ENCODE measurements at places on chromosomes 2 and 18. TPM values are rescaled to one million over a fixed set of nuclear protein-coding genes. Genes with fewer than 3 reads are reported as not detected.

DNA sequence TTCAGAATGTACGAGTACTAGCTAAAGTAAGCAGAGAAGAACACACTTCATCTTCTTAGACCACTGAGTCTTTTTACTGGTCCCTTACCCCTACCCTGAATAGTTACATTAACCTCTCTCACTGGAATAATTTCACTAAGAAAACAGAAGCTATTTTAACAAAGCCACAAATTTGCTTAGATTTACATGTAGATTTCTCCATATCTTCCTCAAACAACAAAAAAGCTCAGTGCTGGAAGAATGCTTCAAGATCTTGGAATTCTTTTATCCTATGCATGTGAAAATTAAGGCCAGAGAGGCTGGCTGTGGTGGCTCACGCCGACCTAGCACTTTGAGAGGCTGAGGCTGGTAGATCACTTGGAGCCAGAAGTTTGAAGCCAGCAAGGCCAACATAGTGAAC is 35.2 kb downstream of the MOGAT1 start:
- no peak for DNase-seq

DNA sequence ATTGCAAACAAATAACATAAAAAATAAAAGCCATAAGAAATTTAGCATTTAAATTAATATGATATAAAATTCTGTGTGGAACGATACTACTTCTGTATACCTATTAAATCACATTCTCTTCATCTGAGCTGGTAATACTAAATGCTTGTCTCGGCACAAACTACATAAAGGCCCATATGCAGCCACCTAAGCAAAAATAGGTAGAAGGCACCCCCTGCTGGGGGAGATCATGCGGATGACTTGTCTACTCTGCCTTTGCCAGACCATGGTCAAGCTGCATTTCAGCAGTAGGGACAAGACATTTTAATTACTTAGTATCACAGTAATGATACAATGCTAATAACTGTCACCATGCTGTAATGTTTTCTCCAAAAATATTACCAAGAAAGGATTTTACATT is 108.0 kb downstream of the CDH19 start:
- peak; percentile 31 for DNase-seq

DNA sequence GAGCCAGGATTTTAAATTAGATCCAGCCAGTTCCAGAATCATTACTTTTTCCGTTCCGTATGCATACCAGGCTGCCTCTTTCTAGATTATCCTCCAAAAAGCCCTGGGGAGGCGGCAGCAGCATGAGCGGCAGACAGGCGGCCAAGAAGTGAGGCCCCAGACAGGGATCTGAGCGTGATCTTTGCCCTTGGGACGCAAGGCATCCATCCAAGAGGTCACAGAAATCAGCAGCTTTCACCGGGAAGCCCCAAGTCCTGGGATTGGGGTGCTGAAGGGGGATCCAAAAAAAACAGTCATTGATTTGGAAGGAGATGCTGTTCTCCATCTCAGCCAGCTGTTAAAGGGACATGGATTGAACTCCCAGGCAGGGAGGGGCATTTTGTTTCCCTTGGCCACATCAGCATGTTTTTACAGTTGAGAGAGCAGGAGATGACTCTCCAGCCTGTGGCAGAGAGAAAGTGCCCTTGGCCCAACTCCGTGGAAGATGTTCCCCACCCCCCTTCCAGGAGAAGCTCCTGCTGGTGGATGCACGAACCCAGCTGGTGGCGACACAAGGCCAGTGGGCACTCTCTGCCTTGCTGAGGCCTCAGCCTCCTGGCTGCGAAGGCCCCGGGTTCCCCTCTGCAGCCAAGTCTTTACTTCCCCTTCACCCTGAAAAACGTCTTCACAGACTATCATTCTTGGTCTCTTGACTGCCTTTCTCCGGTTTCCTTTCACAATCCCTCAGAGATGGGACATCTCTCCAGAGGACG is 265.6 kb downstream of the ANAPC1 start:
- DNase-seq, result no peak

DNA sequence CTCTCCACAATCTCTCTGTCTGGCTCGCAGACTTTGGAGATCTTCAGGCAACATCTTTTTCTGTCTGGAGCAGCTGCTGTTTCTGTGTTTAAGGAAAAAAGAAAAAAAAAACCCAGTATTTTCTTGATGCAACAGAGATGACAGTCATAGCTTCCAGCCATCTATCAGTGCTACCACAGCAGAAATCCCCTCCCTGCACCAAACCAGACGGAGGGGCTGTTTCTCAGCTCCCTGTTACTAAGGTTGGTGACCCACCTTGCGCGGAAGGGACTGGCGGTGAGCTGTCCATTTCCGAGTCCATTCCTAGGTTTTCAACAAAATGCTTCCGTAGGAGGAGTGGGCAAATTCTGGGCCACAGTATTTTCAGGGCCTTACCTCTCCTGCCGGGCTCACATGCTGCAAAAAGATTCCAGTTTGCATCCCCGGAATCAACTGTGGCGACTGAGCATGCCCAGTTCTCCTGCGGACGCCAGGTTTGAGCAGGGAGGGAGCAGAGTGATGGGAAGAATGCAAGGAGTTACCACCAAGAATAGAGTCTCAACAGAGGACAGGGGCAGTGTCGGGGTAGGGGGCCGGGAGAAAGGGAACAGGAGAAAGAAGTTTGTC is 1.2 kb downstream of the SLC4A10 start:
- DNase-seq, result no peak

DNA sequence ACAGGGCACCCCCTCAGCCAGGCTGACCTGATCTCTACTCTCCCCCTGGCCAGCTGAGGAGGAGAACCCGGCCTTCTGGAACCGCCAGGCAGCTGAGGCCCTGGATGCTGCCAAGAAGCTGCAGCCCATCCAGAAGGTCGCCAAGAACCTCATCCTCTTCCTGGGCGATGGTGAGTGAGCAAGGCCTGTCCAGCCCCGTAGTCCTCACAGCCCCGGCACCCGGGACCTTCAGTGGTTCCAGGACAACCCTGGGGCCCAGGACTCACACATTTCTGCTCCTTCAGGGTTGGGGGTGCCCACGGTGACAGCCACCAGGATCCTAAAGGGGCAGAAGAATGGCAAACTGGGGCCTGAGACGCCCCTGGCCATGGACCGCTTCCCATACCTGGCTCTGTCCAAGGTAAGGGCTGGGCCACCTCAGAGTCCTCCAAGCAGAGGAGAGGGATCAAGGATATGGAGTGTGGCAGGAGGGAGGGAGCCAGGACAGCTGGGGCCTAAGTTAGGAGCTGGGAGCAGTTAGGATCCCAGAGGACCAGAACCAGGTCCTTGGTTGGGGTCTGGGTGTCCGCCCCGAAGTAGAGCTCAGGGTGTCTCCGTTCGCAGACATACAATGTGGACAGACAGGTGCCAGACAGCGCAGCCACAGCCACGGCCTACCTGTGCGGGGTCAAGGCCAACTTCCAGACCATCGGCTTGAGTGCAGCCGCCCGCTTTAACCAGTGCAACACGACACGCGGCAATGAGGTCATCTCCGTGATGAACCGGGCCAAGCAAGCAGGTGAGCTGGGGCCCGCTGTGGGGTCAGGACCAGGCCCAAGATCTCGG is 555 bp downstream of the ALPI start:
- no peak for DNase-seq

- DNase-seq, result no peak
Measured at GRCh38 chr2:118388771-118389170, 300.5 kb downstream of the INSIG2 start.

- DNase-seq, result no peak
Measured at GRCh38 chr2:140600116-140600515, 1530.7 kb downstream of the LRP1B start.

The ECEL1 gene
- not detected for total RNA-seq

The LBH gene
- 23.0 TPM for total RNA-seq

The GPBAR1 gene
- 0.35 TPM for total RNA-seq

Data from glomerular endothelial cell (primary cell).